ENCODE measurements at places on chromosomes 5 and 9. TPM values are rescaled to one million over a fixed set of nuclear protein-coding genes. Genes with fewer than 3 reads are reported as not detected.

Gene DMRT3
- polyA plus RNA-seq = not detected

Gene TAS2R1
- polyA plus RNA-seq = 0.19 TPM

Gene TAL2
- 0.79 TPM for polyA plus RNA-seq

Gene PCDHB5
- polyA plus RNA-seq = 18.7 TPM

Gene EMB
- polyA plus RNA-seq = 27.5 TPM
